ENCODE measurements at places on chromosomes 2 and 18.

GRCh38 chr2:232896720-232897597, 26.9 kb downstream of the SNORC start:
- no peak for DNase-seq

DNA sequence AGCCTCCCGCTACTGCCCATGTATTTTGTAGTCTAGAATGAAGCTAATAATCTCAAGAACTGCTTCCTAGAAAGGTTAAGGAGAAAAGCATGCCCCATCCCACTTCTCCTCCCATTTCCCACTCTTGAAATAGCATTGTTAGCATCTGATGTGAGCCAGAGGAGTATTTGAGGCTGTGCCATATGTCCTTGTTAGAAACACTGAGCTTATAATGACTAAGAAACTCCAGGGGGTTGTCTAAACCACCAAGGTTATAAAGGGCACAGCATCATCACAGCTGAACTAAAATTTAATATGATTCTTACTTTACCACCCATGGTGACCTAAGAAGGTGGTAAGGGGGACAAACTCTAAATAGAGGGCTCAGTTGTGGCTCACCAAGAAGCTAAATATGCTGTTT, 16.6 kb downstream of the TSPYL6 start:
- no peak for DNase-seq

GRCh38 chr18:68520406-68521075, 194.4 kb downstream of the TMX3 start:
- no peak for DNase-seq

- no peak for DNase-seq
These were observed 20.0 kb downstream of the AQP12B start for GRCh38 chr2:240662681-240663080.

GRCh38 chr2:14428056-14428455, 204.5 kb upstream of the LRATD1 start:
- DNase-seq = no peak

All from T47D (cell line).